ENCODE measurements at places on chromosomes 2 and 18. TPM values are rescaled to one million over a fixed set of nuclear protein-coding genes. Genes with fewer than 3 reads are reported as not detected.
A peak's percentile ranks its signal among the peaks of the same experiment; 100 is the strongest.

GRCh38 chr2:28438532-28439063 is 45.9 kb downstream of the FOSL2 start:
- no peak for DNase-seq

- no peak for DNase-seq
Observed at GRCh38 chr2:189425676-189426075, 15.6 kb upstream of the WDR75 start.

DNA sequence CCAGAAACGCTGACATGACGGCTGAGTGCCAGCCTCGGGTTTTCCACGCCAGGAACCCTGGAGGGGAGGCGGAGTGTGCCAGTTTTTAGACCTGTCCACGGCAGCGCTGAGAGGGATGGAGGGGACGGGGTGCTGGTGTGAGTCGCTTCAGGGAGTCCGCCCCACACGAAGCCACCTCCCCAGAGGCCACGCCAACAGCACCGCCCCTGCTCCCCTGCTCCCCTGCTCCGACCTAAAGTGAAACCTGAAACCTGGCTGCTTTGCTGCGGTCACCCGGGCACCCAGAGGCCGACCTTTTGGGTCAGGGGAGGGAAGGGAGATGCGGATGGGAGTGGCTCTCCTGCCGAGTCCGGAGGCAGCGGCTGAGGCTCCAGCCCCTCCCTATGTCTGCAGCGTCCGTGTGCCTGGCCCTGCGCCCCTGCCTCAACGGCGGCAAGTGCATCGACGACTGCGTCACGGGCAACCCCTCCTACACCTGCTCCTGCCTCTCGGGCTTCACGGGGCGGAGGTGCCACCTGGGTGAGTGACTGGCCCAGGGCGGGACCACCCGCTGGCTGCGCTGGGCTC is 38.1 kb downstream of the SNED1 start:
- no peak for DNase-seq

DNA sequence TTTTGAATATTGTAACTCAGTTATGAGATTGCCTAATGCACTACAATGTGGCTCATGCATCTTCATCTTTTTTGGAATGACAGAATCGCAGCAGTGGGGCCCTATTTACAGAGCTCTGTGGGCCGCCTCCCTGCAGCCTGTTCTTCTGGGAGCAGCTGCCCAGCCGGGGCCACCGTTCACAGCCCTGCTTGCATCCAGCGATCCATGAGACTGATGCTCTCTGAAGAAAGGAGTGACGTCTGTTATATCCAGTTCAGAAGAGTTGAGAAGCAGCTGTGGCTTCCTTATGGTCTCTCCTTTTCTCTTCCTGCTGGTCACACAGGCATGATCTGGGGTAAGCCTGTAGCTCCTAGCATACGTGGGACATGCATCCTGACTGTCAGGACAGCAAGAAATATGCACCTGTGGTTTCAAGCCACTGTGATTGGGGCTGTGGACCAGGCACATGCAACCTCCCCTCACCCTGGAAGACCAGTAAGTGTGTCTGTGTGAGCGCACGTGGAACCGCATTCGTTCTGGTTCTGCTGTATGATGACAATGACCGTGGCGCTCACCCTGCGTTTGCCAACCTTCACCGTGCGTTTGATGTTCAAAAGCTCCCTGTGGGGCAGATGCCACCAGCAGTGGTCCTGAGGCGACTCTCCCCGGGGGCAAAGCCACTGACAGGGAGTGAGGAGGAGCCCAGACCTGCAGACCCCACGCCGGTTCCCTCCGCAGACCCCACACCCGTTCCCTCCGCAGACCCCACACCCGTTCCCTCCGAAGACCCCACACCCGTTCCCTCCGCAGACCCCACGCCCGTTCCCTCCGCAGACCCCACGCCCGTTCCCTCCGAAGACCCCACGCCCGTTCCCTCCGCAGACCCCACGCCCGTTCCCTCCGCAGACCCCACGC is 189.8 kb downstream of the TMEM18 start:
- no peak for DNase-seq

DNA sequence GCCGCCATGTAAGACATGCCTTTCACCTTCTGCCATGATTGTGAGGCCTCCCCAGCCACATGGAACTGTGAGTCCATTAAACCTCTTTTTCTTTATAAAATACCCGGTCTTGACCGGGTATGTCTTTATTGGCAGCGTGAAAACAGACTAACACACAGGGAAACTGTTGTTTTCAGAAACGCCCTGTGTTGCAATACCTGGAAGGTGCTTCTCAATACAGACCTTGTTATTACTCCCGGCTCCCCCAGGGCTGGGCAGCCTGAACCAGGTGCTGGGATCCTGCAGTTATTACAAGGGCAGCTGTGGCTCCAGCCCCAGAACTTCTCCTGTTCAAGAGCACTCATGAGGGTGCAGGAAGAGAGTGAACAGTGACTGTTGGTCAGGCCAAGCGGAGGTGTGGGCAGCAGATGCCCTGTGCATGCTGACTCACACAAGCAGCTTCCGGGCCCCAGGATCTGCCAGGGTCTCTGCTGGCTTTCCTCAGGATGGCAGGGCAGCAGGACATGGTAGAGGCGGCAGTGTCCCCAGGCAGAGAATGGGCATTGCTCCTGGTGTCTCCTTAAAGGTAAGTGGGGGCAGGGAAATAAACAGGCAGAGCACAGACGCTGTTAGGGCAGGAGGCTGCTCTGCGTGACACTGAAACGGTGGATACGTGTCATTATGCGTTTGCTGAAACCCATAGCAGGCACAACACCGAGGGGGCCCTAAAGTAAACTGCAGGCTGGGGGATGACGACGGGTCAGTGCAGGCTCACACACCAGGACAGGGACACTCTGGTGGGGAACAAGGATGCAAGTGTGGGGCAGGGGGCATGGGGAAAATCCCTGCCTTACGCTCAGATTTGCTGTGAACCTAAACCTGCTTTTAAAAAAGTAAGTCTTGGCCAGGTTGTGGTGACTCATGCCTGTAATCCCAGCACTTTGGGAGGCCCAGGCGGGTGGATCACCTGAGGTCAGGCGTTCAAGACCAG is 89.1 kb downstream of the NDUFA10 start:
- DNase-seq, result no peak

DNA sequence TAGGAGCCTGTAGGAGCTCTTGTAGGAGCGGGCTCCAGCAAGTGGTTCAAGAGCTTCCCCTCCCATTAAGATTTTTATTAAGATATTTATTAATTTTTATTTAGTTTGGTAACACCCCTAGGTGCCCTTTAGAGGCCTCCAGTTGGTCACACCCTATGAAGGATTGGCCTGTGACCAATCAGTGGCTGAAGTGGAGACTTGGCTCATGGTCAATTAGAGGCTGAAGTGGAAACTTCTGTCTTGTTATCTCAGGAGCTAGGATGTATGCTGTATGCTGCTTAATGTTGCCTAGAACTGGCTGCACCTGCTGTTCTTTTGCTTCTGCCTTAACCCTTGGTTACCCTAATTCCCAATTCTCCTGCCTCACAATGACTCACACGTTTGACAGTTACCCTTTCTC is 48.7 kb downstream of the DHRS9 start:
- no peak for DNase-seq

DNA sequence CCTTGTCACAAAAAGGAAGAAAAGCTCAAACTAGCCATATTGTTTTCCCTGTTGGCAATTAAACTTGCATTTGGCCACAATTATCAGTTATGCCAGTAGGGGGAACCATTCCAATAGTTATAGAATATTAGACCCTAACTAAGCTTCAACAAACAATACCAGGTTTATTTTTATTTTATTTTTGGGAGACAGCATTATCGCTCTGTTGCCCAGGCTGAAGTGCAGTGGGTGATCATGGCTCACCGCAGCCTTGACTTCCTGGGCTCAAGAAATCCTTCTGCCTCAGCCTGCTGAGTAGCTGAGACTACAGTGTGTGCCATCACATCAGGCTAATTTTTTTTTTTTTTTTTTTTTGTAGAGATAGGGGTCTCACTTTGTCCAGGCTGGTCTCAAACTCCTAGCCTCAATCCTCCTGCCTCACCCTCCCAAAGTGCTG is 102.1 kb downstream of the ATAD2B start:
- DNase-seq, result peak; percentile 5

GRCh38 chr2:1618191-1618961 is 125.9 kb downstream of the PXDN start:
- no peak for DNase-seq

GRCh38 chr2:14039134-14039533 is 593.4 kb upstream of the LRATD1 start:
- DNase-seq, result no peak

GRCh38 chr2:4914551-4914950 is 777.6 kb upstream of the SOX11 start:
- peak; percentile 84 for DNase-seq

KRTCAP3 gene
- not detected for total RNA-seq

FAM228B gene
- total RNA-seq, result 0.27 TPM

SOCS6 gene
- 10.9 TPM for total RNA-seq

SH3BP4 gene
- total RNA-seq, result 78.6 TPM
